ENCODE measurements at places on chromosomes 2 and 18.

- no peak for DNase-seq
These were observed 84.1 kb upstream of the RTN4 start for GRCh38 chr2:55134316-55134706.

GRCh38 chr2:5691985-5692529, at the start of gene SOX11:
SOX11 (plus strand) TSS chr2:5692384; CDS start chr2:5692722, 338 bp downstream.
- DNase-seq = no peak

DNA sequence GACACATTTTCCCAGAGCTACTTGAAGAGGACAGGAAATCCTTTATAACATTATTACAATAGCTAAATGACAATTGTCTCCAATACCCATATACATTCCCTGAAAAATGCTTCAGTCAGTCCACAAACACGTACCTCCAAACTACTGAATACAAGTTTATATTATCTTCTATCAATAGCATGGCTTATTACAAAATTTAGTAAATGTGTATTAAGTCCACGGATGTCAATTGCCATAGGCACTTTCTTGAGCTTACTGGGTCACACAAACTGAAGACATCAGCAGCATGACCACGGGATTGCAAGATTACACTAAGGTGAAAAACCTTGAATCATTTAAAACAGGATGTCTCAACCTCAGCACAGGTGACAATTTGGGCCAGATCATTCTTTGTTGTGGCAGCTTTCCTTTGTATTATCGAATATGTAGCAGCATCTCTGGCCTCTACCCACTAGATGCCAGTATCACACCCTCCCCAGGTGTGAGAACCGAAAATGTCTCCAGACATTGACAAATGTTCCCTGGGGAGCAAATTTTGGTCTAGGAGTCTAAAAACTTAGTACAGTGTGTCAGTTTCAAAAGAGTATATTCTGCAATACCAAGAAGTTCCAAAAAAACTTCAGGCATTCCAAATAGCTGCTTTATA, 1.4 kb downstream of the MBD2 start:
- peak; percentile 52 for DNase-seq

- DNase-seq = no peak
These were observed 84.5 kb upstream of the ITGA4 start for GRCh38 chr2:181372646-181373040.

GRCh38 chr2:96970248-96970875, 16.0 kb downstream of the FAM178B start:
- DNase-seq = no peak

Measured in T-helper 22 cell (primary cell).